ENCODE measurements at places on chromosomes 2 and 18.

GRCh38 chr2:27485496-27485895, 4.0 kb downstream of the IFT172 start:
- no peak for DNase-seq

- DNase-seq: no peak
Measured at GRCh38 chr2:187586011-187586641, 31.9 kb upstream of the TFPI start.

DNA sequence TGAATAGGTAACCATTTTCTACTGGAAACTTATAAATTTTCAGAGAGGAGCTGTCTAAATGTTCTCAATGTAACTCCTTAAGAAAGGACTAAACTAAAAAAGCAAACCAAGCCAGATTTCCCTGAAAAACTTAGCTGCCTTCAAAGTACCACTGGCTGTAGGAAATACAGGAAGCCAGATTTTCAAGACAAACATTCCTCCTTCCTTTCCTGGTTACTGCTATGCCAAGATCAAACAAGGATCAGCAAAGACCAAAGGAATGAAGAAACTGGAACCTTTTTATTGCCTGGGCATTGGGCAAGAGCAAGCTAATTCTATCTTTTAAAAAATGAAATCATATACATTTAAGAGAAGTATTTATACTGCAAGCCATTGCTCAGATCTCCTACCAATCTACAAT, 212.7 kb downstream of the DYM start:
- DNase-seq: no peak

- no peak for DNase-seq
Measured at GRCh38 chr2:128970332-128971116, 651.9 kb upstream of the HS6ST1 start.

- DNase-seq: no peak
Measured at GRCh38 chr2:127314193-127314988, 20.4 kb upstream of the ERCC3 start.

DNA sequence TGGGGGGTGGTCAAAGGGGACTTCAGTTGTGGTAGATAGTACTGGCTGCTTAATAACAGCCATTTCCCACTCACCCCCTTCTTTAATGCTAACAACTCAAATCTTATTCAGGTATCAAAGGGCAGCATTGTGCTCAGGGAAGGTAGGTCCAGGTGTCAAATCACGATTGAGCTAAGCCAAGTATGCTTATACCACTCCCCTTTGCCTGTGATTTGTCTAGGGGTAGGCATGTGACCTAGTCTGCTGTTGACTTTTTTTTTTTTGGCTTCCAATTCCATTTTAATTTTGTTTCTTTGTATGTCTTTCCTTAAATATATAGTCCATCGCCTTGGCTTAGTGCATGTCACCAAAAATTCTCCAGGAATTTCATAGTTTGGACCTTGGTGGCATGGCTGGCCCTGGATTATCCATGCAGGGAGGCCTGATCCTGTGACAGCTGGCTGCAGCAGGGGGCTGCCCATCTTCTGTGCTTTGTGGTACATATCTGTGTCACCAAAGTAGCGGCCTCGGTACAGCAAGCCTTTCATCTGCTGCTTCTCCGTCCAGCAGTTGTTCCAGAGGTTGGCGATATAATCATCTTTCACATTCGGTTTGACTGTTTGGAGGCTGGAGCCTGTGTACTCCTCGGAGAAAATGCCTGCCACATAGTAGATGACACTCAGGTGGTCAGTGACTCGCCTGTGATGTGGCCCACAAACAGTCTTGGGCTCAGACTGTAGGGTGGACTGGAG, 68.1 kb upstream of the SPRED2 start:
- DNase-seq: no peak

GRCh38 chr2:127218812-127219170, 1.3 kb downstream of the CYP27C1 start:
- no peak for DNase-seq

- no peak for DNase-seq
Measured at GRCh38 chr18:49837889-49838288, 24.6 kb upstream of the ACAA2 start.
